ENCODE measurements at places on chromosomes 5 and 9.
A peak's percentile ranks its signal among the peaks of the same experiment; 100 is the strongest.

DNA sequence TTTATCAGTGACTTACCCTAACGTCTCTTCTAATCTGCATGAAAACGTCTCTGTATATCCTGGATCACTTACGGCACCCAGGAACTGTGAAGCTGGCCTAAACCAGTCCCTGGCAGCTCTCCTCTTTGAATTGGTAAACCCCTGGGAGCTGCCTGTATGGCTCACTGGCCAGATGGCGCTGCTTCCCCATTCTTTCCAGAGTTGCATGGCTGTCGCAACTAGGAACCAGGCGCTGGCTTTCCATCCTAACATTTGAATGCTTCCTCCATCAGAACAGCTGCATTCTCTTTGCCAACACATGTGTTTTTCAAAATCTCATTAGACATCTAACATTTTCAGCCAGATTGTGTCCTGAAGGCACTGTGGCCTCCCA is 8.0 kb upstream of the PCA3 start:
- no peak for DNase-seq

DNA sequence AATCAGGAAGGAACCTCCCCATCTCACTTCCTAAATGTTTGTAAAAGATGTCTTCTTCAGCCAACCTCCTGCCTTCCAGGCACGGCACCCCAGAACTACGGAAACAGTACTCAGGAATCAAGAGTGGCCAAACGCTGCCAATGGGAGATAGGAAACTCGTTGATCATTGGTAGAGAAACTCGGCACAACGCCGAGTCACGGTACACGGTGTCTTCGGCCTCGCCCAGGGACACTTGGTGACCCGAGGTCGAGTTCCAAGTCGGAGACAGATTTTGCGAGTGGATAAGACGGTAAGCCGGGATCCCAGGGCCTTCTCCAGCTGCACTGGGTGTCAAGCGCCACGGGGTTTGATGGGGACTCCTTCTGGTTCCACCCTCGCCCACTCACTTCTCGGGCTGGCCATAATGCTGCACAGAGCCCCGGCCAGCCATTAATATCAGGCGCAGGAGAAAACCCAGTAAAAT is 343 bp downstream of the KIAA0825 start:
- DNase-seq = peak; percentile 21

DNA sequence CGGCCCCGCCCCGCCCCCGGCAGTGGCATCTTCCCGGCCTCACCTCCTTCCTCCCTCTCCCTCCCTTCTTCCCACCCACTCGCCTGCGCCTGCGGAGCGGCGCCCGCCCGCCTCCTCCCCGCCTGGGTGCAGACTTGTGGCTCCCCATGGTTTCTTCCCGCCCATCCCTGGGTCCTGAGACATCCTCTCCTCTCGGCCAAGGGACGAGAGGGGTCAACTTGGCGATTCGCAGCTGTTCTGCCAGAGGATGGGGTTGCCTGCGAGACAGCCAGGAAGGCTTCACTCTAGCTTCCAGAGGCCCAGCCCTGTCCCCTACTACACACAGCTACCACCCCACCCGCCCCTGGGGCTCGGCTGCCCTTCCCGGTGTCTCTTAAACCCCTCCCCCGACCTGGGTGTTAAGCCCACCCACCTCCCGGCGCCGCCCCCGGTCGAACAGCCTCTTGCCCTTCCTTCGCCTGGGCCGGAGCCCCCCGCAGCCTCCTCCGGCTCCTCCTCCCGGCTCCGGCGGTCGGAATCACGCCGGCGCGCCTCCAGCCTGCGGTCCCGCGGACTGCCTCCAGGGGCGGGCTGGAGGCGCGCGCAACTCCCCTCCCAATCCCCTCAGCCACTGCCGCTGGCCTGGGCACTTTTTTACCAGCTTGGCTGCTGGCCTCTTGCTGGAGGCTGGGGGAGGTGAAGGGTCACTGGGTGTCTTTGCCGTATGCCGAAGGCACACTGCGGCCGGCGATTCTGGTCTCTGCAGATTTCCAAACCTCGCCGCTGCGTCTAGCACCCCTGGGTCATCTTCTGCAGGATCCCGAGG is 1.9 kb downstream of the JADE2 start:
- peak; percentile 71 for DNase-seq

- DNase-seq = no peak
Observed at GRCh38 chr9:88801214-88801796, 190.0 kb upstream of the S1PR3 start.

DNA sequence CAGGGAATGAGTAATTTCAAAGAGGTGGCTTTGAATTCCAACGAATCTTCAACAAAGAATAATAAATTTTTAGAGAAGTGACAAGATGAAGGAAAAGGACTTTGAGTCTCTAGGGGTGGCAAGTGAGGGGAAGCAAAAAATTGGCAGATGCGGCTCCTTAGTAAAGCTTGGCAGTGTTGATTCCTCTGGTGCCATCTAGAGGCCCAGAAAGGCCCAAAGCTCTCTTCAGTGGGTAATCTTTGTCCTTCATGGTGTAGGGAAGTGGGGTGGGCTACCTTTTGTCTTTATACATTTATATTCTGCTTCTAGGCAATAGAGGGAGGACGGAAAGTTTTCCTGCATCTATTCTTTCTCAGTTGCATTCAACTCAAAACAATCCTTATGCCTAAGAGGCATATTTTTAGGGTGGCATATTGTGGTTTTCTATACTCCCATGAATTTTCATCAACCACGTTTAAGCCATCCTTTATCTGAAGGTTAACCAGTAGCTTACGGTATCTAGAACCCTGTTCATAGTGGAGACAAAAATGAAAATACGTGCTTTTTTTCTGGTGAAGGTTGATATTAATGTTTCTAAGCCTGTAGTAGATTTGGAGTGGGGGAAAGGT is 17.5 kb upstream of the ROPN1L start:
- no peak for DNase-seq

GRCh38 chr5:122985954-122986721 is 50.4 kb downstream of the PPIC start:
- no peak for DNase-seq

DNA sequence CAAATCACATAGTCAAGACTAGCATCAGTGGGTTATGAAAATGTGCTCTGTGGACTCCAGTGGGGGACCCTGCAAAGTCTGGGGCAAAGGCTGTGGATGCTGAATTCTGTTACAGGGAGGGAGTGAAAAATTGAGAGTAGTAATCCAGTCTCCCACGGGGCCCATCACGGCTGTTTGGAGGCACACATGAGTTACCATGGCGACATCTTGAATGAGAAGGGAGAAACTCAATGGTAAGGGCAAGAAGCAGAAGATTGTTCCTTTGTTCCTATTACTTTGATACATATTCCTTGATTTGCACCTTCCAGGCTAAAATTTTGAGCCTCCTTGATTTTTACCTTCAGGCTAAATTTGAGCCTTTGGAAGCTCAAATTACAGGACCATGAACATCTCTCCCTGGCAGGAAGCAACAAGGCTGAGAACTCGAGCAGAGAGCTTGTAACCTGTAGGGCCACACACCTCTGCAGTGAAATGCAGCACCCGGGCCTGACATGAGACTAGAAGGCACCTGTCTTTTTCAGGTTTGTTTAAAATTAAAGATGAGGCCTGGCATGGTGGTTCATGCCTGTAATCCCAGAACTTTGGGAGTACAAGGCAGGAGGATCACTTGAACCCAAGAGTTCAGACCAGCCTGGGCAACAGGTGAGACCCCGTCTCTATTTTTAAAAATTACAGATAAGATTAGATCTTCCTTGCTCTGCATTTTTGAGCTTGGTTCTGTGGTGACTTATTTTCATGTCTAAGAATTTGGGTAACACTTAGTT is 31.0 kb upstream of the ZFR start:
- no peak for DNase-seq

- no peak for DNase-seq
Observed at GRCh38 chr5:77921094-77921768, 145.1 kb upstream of the TBCA start.

DNA sequence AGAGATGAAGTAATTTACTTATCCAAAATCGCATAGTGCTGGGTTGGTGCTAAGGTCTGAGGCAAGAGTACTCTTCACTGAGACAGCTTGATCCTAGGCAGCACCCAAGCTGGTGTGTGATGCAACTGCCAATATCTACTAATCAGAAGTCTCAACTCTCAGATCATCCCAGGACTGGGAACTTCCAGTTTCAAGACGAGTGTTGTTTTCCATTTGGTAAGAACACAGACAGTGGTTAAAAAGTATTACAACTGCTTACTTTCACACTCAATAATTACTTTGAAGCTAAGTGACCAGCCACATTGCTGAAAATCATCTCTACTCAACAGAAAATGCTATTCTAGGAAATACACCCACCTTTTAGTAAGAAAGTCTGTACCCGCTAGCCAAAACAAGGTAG is 45.3 kb downstream of the FBXW11 start:
- DNase-seq = peak; percentile 32

- DNase-seq = peak; percentile 55
Observed at GRCh38 chr5:82147860-82148573, 130.1 kb downstream of the RPS23 start.

GRCh38 chr5:168693883-168694282 is 114.7 kb upstream of the PANK3 start:
- no peak for DNase-seq

DNA sequence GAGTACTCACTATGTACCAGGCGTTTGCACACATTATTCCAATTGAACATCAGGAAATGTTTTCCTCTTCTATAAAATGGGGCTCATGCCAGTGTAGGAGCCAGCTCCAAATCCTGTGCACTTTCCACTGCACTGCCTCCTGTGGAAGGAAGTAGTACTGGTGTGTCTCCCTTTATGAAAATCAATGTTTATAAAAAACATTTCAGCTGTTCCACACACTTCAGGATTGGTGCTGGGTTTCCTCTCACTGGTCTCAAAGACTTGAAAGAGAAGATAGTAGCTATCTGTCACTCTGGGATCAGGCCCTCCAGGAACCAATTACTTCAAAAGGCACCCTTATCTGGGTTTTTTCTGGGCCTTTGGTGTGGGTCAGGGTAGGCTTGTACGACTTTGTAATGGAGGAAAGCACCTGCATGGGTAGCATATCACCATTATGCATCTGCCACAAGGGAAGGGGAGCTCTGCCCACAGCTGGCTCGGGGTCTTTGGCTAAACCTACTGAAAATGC is 32.5 kb downstream of the RAB14 start:
- DNase-seq = no peak

DNA sequence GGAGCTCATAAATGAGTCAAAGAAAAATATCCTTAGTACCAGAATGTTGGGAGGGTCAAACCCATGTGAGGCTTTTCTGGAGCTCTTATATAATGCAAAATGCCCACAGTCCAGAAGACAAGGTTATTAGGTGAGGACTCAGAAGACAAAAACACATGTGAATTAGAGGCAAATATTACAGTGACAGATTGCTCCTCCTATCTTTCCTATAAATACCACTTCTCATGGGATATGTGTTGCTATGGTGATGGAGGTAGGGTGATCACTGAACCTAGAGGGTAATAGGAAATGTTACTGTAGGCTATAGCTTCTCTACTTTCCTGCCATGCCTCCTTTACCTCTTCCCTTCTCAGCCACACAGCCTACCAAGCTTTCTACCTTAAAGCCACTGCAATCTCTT is 264.6 kb downstream of the SEC61B start:
- DNase-seq = no peak

DNA sequence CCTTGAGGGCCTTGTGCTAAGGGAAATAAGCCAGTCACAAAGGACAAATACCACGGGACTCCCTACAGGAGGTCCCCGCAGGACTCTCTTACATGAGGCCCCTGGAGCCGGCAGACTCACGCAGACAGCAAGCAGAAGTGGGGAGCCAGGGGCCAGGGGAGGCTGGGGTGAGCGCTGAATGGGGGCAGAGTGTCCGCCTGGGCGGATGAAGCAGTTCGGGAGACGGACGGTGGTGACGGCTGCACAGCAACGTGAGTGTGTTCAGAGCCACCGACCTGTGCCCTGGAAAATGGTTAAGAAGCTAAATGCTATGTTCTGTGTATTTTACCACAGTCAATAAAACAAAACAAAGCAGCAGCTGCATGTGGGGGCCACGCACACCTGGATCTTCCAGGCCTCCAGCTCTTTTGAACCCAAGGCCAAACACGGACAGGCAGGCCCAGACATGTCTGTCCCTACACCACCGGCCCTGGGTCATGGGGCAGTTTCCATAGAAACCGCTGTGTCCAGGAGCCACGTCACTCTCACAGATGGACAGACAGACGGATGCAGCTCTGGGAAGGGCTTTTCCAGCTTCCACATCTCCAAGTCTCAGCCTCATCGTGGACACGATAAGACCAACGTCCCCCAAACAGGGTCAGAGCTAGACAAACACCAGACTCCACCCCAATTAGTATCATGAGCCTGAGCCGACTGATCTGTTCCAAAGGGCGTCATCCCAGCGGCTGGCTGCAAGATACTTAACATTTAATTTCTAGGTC is 103.9 kb downstream of the VAV2 start:
- DNase-seq = no peak

DNA sequence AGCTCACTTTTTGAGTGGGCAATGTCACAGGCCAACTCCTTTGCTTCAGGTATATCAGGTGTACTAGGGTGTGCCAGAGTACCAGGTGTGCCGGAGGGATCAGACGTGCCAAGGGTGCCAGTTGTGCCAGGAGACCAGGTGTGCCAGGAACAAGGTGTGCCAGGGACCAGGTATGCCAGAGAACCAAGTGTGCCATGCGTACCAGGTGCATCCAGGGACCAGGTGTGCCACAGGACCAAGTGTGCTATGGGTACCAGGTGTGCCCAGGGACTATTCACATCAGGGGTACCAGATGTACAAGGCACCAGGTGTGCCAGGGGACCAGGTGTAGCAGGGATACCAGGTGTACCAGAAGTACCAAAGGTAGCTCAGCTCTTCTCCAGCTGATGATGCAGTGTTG is 174.7 kb upstream of the S1PR3 start:
- no peak for DNase-seq

GRCh38 chr5:112472614-112473013 is 53.5 kb upstream of the EPB41L4A start:
- DNase-seq = no peak

DNA sequence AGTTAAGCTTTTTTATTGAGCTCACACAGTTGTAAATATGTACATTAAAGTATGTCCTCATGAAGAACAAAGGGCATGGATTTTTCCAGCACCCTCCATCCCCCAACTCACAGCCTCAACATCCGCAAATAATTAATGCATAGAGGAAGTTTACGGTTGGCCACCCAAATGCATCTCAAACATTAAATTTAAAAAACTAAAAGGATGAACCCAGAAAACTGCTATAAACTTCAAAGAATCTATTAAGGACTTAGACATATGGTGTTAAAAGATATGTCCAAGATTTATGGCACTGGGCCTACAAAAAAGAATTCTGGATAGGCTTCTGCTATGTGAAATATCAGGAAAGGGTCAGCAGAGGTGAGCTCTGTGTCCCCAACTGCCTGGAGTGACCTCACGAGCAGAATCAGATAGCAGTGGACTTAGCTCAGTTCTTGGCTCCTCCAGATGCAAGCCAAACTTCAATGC is 54.0 kb upstream of the TNC start:
- DNase-seq = no peak

GRCh38 chr5:107576736-107577393 is 93.9 kb downstream of the EFNA5 start:
- no peak for DNase-seq

GRCh38 chr9:71628247-71628646 is 140.1 kb downstream of the CEMIP2 start:
- no peak for DNase-seq

GRCh38 chr5:73178265-73178664 is 5.3 kb downstream of the TMEM174 start:
- no peak for DNase-seq
